Activated naive CD8-positive, alpha-beta T cell treated with anti-CD3 and anti-CD28 coated beads, Interleukin-2, amount 50 U/mL, for 16 hours (primary cell): ENCODE measurements at places on chromosomes 16 and 17.

DNA sequence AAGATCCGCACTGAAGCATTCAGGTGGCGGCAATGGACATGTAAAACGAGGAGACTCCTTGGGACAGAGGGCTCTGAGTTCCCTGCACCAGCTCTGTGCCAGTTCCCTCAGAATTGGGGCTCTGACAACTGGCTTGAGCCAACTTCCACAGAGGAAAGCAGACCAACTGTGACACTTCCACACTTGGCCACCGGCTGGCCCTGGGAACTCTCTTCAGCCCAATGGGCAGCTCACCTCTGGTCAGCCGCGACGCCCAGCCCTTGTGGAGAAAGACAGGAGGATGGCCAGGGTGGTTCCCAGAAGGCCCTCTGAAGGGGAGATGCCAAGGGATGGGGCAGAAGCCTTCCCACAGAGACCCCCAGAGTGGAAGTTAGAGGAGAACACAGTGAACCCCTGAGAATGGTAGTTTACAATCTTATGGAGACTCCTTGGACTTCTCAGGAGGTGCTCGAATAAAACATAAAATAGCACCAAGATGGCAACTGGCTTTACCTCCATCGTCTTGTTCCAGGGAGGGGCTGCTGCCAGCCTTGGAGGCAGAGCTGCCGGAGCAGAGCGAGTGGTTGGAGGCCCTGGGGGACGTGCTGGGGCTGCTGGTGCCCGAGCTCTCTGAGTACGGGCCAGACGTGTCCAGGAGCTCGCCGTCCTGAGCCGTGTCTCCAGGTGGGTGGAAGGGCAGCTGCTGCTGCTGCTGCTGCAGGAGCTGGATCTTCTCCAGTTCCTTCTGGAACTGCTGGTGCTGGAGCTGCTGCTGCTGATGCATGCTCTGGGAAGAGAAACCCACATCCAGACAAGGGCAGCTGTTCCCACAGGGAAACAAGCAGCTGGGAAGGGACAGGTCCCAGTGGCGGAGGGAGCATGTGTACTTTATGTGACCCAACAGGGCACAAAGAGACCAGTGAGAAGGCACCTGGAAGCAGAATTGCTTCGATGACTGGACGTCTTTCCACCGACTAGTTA, 35.0 kb upstream of the ICAM2 start:
- no peak for DNase-seq

DNA sequence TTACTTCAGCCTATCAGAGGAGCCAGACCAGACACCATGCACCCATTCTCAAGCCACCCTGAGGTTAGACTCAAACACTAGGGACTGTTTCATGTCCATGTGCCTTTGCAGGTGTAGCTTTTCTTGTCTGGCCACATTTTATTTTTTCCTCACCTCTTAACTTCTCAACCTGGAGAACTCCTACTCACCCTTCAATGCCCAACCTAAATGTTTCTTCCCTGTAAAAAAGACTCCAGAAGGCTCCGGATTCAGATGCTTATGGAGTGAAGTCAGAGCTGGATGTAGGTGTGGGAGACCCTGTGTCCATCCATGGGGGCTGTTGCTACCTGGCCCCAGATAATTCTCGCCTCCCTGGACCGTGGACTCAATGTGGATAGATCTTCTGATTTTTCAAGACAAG, 44.0 kb upstream of the NLRP1 start:
- DNase-seq: no peak

DNA sequence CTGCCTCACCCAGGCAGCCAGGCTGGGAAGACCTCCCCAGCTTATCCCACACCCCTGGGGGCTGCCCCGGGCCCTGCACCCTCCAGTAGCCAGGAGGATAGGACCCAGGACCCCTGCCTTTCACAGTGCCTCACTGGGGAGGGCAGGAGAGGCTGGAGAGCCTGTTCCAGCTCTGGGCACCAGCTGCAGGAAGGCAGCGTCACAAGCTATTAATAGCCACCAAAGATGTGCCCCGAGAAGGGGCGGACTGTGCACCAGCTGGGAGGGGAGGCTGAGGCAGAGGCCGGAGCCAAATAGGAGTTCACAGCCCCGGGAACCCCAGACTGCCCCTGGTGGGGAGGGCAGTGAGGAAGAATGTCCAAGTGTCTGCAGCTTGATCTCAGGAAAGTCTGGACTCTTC, 8.8 kb downstream of the SBK1 start:
- DNase-seq: no peak

DNA sequence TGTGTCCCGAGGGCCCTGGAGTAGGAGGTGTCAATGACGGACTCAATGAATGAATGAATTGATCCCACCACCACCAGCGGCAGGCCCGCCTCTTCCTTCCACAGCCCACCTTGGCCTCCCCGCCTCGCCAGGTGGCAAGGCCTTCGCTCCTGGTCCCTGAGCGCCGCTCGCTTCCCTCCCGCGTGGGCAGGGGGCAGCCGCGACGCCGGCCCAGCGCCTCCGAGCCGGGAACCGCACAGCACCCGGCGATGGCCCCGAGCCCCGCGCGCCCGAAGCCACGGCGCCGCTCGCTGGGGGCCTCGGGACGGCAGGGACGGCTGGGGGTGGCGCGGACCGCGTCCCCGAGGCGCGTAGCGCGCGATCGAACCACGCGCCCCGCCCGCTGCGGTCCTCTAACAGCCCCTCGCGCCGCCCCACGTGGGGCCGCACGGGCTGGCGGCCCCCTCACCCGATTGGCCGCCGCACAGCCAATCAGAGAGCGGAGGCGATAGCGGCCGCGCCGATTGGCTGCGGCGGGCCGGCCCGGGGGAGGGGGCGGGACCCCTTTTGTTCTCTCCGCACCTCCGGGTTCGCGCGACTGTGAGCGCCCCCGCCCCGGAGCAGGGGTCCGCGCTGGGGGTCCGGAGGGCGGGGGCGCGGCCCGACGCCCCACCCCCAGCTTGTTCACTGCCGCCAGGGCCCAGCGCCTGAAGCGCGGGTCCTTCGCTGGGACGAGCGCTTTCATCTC, 31.4 kb downstream of the ACTG1 start:
- peak; percentile 23 for DNase-seq

DNA sequence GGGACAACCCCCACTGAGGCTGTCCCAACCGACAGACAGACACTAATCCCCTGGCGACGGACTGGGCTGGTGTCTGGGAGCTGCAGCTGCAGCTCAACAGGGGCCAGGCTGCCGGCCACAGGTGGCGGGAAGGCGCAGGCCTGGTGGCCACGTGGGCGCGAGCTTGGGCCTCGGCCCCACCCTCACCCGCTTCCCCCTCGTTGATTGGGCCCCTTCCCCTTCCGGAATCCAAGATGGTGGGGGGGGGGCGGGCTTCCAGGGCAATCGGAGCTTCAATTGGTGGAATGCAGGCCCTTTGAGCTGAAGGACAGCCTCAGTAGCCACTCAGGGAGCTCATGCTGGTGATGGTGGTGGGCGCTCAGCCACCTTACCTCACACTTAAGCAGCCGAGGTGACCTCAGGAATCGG, 8.7 kb upstream of the TBX4 start:
- no peak for DNase-seq

- no peak for DNase-seq
Observed at GRCh38 chr16:65509172-65509571, 387.3 kb upstream of the CDH11 start.

DNA sequence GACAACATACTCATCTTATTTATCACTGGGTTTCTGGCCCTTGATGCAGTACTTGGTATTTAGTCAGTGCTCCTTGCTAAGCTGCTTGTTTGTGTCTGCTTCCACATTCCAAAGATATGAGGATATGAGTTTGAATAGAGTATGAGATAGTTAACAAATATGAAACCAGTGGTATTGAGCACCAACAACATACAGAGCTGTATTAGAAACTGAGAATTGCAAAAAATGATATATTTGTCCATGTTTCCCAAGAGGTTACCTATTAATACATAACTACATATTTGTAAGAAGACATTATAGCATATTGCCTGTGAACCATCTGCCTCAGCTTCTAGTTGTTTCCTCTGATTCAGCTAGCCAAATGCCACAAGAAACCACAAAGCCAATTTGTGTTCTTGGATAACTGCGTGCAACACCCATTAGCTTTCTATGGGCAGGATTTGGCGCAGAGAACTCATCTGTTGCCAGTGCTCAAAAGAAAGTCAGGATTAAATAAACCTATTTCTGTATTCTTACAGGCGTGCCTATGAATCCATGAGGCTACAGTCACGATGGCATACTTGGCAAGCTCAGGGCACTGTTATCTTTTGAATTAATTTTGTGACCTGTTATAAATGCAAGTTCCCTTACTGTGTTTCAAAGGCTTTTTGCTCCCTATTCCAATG, 194.4 kb downstream of the MAP2K6 start:
- DNase-seq: no peak

DNA sequence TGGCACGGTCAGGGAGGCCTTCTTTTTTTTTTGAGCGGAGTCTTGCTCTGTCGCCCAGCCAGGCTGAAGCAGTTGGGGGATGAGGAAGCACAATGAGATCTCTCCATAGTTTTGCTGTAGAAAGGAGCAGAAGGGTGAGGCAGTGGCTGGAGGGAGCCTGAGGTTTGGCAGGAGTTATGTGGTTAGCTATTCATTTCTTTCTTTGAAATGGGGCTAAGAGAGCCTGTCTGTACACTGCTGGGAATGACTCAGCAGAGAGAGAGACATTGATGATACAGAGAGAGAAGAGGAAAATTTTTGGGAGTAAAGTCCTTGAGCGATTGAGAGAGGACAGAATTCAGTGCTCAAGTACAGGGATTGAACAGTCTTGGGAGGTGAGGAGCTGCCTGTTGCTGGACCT, 22.1 kb downstream of the NOS2 start:
- DNase-seq: no peak

DNA sequence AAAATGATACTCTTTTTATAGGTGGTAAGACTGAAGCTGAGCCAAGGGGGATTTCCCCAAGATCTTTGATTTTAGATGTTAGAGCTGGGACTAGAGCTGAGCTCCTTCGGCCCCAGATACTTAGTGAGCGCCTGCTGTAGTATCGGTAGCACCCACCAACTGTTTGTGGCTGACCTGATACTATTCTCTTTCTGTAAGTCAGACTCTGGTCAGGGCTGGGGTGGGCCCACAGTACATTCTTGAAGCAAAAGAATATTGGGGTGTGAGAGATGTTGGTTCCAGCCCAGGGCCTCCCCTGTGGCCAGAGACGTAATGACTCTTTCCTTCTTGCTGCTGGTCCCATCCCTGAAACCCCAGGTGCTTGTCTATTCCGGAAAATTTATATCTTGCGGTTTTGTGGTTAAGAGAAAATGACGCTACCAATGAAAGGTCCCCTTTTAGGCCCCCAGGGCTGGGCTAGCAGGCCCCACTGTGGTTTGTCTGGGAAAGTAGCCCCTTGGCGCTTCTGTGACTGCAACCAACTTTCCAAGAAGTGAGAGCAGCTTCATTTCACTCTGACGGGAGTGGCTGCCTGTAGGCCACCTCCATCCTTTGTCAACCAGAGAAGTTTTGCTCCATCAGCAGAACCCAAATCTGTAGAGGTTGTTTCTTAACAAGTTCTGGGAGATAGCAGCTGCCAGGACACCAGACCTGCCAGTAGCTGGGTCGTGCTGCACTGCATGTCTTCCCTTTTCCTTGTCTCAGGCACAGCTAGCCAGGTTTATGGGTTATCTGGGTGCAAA, 86.4 kb upstream of the LGALS9 start:
- DNase-seq: peak; percentile 6

DNA sequence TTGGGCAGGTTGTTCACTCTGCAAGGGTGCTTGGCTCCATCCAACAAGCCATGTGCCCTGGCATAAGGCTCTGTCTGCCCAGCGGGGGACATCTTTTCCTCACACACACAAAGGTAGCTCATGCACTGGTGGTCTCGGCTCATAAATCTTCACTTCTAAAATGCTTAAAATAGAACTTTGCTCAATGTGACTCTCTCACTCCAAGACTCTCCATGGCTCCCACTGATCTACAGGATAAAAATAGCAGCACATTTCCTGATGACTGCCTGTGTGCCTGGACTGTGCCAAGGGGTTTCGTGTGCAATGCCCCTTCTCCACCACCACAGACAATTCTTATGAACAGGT, 15.1 kb upstream of the CIBAR2 start:
- DNase-seq: no peak

DNA sequence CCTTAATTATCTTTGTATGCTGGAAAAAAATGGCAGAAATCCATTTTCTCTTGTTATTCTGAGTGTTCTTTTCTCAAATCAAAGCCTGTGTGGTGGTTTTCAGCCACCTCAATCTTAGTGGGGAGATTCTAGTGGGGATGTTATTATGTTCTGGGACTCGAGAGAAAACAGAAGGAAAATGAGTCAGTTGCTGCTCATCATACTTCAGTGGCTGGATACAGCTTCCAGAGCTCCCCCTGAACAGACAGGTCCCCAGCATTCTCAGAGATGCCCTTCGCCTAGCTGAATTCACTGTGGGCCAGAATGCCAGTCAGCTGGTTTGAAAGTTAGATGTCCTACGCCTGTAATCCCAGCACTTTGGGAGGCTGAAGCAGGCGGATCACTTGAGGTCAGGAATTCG, 8.5 kb downstream of the ST6GALNAC1 start:
- DNase-seq: no peak

GRCh38 chr17:77869665-77870132, 88.8 kb upstream of the TNRC6C start:
- DNase-seq: no peak

DNA sequence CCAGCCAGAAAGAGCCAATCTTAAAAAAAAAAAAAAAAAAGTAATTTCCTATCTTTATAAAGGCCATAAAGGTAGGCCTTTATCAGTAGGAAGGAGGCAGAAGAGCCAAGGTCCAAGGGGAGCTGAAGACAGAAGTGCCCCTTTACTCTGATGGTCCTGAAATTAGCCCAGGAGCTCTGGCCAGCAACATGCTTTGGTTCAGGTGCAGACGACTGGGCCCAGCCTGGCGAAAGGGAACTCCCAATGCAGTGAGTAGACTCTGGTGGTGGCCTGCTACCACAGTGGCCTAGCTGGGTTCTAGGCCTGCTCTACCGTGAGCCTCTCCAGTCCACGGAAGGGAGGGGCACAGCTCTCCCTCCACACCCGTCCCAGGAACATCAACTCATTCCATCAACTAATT, 23.1 kb upstream of the MEIOB start:
- no peak for DNase-seq

DNA sequence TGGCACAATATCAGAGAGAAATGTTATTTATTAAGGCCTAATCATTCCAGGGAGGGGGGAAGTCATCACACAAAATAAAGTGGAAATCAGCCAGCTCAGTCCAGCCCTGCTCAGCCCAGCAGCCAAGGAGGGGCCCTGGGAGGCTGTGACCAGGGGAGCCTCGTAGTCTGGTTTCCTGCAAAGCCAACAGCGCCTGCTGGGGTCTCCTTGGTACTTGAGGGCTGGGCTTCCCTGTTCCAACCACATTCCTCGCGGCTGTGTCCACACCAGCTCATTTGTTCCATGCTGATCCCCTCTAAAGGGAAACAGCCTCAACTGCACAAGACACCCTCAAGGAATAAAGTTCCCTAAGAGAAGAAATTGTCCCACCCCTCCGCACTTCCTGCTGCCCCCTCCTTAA, 154.0 kb downstream of the TMEM132E start:
- no peak for DNase-seq

GRCh38 chr16:87406495-87407088, 14.5 kb downstream of the MAP1LC3B start:
- no peak for DNase-seq

GRCh38 chr16:291539-291938, 8.6 kb downstream of the PDIA2 start:
- DNase-seq: no peak
